ENCODE measurements at places on chromosomes 2 and 18. TPM values are rescaled to one million over a fixed set of nuclear protein-coding genes. Genes with fewer than 3 reads are reported as not detected.
A peak's percentile ranks its signal among the peaks of the same experiment; 100 is the strongest.

Gene ASAP2
- total RNA-seq: 49.6 TPM

Gene SH3RF3
- total RNA-seq: 1.7 TPM

Gene ANKRD36C
- 75.7 TPM for total RNA-seq

Gene NT5DC4
- not detected for total RNA-seq

Gene KCNK3
- 21.7 TPM for total RNA-seq

Gene C2orf81
- 3.7 TPM for total RNA-seq

Gene FKBP7
- total RNA-seq: 21.2 TPM

Gene SIX3
- total RNA-seq: 0.86 TPM

DNA sequence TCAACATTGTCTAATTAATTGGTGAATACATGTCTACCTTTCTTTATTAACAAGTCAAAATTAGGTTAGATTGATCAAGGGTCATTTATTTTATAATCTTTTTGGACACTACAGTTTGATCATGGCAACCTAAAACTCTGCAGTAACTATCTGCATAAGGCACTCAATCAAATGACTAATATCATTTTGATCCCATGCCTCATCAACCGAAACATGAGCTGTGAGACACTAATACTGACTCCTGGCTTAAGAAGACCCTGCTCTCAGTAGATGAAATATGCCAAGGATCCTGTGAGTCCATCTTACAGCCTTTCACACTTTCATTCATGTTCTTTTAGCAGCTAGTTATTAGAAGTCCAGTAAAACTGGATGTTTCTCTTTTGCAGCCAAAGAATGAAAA lies 169.4 kb upstream of the CAVIN2 start:
- DNase-seq: no peak

DNA sequence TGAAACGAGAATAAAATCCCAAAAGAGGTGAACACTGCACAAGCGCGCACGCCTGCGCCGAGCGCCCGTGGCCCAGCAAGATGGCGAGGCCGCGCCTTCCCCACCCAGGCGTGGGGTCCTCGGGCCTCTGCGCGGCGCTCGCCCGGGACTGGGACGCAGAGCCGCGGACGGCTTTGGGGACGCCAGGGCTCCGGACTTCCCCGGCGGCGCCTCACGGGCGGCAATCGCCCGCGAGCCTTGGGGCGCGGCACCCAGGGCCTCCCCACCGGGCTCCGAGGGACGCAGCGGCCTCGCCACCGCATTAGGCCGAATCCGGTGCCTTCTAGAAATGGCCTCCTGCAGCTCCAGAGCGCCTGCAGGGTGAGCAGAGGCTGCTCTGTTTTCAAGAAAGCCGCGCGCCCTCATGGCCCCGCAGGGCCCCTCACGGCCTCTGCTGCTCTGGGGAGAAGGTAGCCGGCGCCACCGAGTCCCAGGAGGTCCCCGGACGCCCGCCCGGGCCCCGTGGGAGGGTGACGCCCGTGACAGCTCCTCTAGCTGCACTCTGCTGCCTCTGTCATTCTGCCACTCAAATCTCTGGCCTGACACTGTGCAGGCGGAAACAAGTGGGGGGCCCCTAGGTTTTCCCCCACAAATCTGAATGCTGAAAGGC lies 35.9 kb upstream of the POMC start:
- peak; percentile 36 for DNase-seq

- DNase-seq: no peak
These were observed 32.4 kb downstream of the TMEM177 start for GRCh38 chr2:119711352-119711751.
